IMR-90 (cell line): ENCODE measurements at places on chromosomes 7 and 10. TPM values are rescaled to one million over a fixed set of nuclear protein-coding genes. Genes with fewer than 3 reads are reported as not detected.

GRCh38 chr7:69177941-69178494 is 420.3 kb upstream of the AUTS2 start:
- no peaks in the 10 kb centered on the region for H3K36me3 ChIP-seq
- H3K27ac ChIP-seq: no peak overlapping the region
- H3K4me3 ChIP-seq: no peak overlapping the region

The PAPOLB gene
- total RNA-seq: under 0.01 TPM in 2 replicates

The MNX1 gene
- not detected in 2 replicates for total RNA-seq

DNA sequence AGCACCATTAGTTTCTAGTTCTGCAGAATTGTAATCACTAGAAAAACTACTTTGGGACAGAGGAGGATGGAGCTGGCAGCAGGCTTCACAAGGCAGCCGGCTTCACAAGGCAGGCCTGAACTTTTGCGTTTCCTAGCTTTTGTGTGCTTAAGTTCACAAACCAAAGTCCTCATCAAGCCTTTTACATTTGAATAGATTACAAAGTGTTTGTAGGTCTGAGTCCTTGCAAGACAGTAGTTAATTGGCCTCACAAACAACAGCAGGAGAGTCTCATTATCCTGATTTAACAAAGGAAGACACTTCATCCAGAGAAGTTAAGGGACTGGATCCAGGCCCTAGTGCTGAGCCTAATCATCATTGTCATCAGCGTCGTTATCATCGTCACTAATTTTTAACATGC is 147.8 kb upstream of the AUTS2 start:
- no peaks in the 10 kb centered on the region for H3K36me3 ChIP-seq
- H3K4me1 ChIP-seq: no peaks in the 10 kb centered on the region
- H3K27ac ChIP-seq: no peak overlapping the region
- no peak overlapping the region for H3K4me3 ChIP-seq
- no peaks in the 10 kb centered on the region for H3K27me3 ChIP-seq

GRCh38 chr10:48902096-48902495 is 37.5 kb downstream of the LRRC18 start:
- peaks cover 5% of the 10 kb centered on the region for H3K27me3 ChIP-seq
- no peaks in the 10 kb centered on the region for H3K36me3 ChIP-seq
- H3K27ac ChIP-seq: no peak overlapping the region
- no peak for DNase-seq
- no peak overlapping the region for H3K4me3 ChIP-seq
- no peaks in the 10 kb centered on the region for H3K4me1 ChIP-seq

GRCh38 chr7:4616116-4616515 is 66.0 kb upstream of the FOXK1 start:
- H3K27ac ChIP-seq: no peak overlapping the region
- H3K36me3 ChIP-seq: no peaks in the 10 kb centered on the region
- H3K27me3 ChIP-seq: no peaks in the 10 kb centered on the region
- H3K4me3 ChIP-seq: no peak overlapping the region

GRCh38 chr10:94093286-94093905 is 99.7 kb downstream of the PLCE1 start:
- H3K27ac ChIP-seq: no peak overlapping the region
- H3K4me1 ChIP-seq: peaks cover 6% of the 10 kb centered on the region
- no peaks in the 10 kb centered on the region for H3K27me3 ChIP-seq
- no peak overlapping the region for H3K4me3 ChIP-seq
- DNase-seq: peak; percentile 42

The EIF5AL1 gene
- 1.1 and 1.7 TPM in 2 replicates for total RNA-seq

- H3K4me1 ChIP-seq: no peaks in the 10 kb centered on the region
- H3K27me3 ChIP-seq: no peaks in the 10 kb centered on the region
- H3K27ac ChIP-seq: no peak overlapping the region
- H3K36me3 ChIP-seq: no peaks in the 10 kb centered on the region
- H3K4me3 ChIP-seq: no peak overlapping the region
Measured at GRCh38 chr7:2849941-2850766, 6.0 kb upstream of the GNA12 start.

DNA sequence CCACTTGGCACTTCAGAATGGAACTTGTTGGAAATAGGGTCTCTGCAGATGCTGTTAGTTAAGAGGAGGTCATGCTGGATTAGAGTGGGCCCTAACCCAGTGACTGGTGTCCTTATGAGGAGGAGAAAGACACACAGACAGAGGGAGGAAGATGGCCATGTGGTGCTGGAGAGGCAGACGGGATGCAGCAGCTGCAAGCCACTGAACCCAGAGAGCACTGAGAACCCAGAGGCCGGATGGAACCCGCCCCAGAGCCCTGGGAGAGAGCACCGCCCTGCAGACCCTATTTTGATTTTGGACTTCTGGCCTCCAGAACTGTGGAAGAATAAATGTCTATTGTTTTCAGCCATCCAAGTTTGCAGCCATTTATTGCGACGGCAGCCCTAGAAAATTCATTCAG is 58.0 kb upstream of the EBF3 start:
- H3K4me3 ChIP-seq: no peak overlapping the region
- H3K27ac ChIP-seq: no peak overlapping the region
- H3K36me3 ChIP-seq: no peaks in the 10 kb centered on the region
- H3K27me3 ChIP-seq: no peaks in the 10 kb centered on the region
- no peak for DNase-seq

DNA sequence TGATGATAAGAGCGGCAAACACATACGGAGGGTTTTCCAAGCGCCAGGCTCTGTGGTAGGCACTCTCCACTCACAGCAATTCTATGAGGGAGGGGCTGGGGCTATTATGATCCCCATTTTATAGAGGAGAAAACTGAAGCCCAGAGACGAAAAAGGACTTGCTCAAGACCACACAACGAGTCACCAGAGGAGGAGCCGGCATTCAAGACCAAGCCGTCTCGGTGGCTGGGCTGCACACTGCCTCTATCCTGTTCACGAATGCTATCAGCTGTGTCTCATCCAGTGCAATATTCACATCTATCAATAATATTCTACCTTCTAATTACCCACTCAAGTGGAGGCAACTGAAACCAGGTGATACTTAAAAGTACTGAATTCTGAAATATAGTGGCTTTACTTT is 67.8 kb upstream of the NMT2 start:
- H3K4me3 ChIP-seq: no peak overlapping the region
- H3K36me3 ChIP-seq: no peaks in the 10 kb centered on the region
- H3K27ac ChIP-seq: no peak overlapping the region

GRCh38 chr10:77925410-77925794 is 1.2 kb downstream of the DLG5 start:
- peak overlapping the region; percentile 76 for H3K27ac ChIP-seq
- no peaks in the 10 kb centered on the region for H3K36me3 ChIP-seq
- peaks cover 11% of the 10 kb centered on the region for H3K4me1 ChIP-seq

DNA sequence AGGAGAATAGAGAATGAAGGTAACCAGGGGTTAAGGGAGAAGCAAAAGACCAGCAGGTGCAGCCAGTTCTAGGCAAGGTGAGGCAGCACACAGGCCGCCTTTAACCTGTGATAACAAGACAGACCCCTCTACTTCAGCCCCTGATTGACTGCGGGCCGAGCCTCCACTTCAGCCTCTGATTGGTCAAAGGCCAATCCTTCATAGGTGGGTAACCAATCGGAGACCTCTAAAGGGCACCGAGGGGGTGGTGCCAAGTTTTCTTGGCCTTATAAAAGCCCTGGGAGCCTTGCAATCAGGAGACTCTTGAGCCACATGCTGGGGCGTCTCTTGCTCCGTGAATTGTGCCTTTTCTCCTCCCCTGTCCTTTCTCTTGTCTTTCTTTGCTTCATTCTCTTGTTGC is 98.8 kb downstream of the ELFN1 start:
- H3K27ac ChIP-seq: no peak overlapping the region
- no peaks in the 10 kb centered on the region for H3K27me3 ChIP-seq
- no peaks in the 10 kb centered on the region for H3K36me3 ChIP-seq
- H3K4me3 ChIP-seq: no peak overlapping the region
- no peak for DNase-seq
- no peaks in the 10 kb centered on the region for H3K4me1 ChIP-seq

The AMZ1 gene
- total RNA-seq: 0.54 and 0.83 TPM in 2 replicates

The ITPRID1 gene
- not detected in 2 replicates for total RNA-seq
